Karpas-422 (cell line): ENCODE measurements at places on chromosomes 5 and 9. TPM values are rescaled to one million over a fixed set of nuclear protein-coding genes. Genes with fewer than 3 reads are reported as not detected.

GRCh38 chr5:142902186-142902965 lies 132.2 kb downstream of the ARHGAP26 start:
- no peak for DNase-seq
- no peak overlapping the region for H3K27ac ChIP-seq
- H3K4me1 ChIP-seq: no peaks in the 10 kb centered on the region; the same call in none of the 2 replicates
- H3K4me3 ChIP-seq: no peak overlapping the region
- no peaks in the 10 kb centered on the region for H3K36me3 ChIP-seq

GPR21 gene
- total RNA-seq: 0.54 and 16.8 TPM in 2 replicates

DNA sequence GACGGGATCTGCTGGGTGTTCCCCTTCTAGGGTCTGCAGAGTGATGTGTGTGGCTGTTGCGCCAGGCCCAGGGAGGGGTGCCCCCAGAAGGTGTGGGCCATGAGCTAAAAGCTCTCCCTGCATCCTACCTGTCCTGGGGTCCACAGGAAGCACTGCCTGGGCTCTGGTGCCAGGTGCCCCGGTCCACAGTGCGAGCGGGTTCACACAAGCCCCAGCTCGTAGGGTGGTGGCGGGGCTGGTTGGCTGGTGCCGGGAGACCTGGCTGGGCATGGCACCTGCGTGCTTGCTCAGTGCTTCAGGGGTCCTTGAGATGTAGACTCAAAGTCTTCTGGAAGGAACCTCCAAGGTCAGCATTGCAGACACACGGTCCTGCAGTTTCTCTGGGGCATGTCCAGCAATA lies 25.5 kb downstream of the ASS1 start:
- DNase-seq: no peak
- H3K4me1 ChIP-seq: no peaks in the 10 kb centered on the region
- H3K27me3 ChIP-seq: no peaks in the 10 kb centered on the region
- H3K27ac ChIP-seq: no peak overlapping the region
- no peak overlapping the region for H3K4me3 ChIP-seq

GRCh38 chr9:36501727-36502126 lies 71.0 kb upstream of the MELK start:
- no peaks in the 10 kb centered on the region for H3K27me3 ChIP-seq
- peak; percentile 22 for DNase-seq
- H3K4me1 ChIP-seq: peaks cover 46% of the 10 kb centered on the region
- no peak overlapping the region for H3K4me3 ChIP-seq
- no peaks in the 10 kb centered on the region for H3K36me3 ChIP-seq
- H3K27ac ChIP-seq: peak overlapping the region; percentile 75; the same call in 1 of the 2 replicates

- peaks cover 75% of the 10 kb centered on the region for H3K36me3 ChIP-seq
- H3K4me3 ChIP-seq: 0 out of 2 replicates have a peak overlapping the region, but pooled peaks have one; percentile 0
- DNase-seq: peak; percentile 57
- peak overlapping the region; percentile 75 for H3K27ac ChIP-seq
- peaks cover 66% of the 10 kb centered on the region for H3K4me1 ChIP-seq
These were observed 88.8 kb downstream of the NR3C1 start for GRCh38 chr5:143314659-143315058.

GPRIN1 gene
- total RNA-seq: 1.9 and 4.6 TPM in 2 replicates

CDC42SE2 gene
- 57.4 and 143 TPM in 2 replicates for total RNA-seq

DNA sequence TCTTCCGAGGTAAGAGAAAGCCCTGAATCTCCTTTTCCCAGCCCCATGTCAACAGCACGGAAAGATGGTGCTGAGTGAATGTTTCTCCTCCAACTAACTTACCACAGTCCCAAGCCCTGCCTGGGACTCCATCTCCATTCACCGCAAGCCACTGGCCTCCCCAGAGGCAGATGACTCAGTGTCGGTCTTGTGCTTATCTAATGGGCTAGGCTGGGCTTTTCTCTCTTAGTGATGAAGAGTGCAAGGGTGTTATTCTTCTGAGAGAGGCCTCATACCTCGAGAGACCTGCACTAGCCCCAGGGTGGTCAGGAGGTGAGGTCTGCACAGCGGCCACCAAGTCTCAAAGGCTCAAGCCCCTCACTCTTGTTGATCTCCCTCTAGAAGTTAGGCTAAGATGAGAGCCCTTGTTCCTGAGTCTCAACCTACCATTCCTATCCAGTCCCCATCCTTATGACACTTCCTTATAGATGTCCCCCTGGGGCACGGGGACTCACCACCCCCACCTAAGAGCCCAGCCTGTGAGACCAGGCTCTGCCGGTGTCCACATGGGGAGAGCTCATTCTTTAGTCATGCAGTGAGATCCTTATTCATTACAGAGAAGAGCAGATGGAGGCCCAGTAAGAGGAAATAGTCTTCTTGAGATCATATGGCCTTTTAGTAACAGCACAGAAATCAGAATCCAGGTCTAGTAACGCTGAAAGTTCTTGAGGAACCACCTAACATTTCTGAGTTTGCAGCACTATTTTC lies 127.0 kb downstream of the SAXO1 start:
- no peaks in the 10 kb centered on the region for H3K27me3 ChIP-seq
- H3K4me1 ChIP-seq: peaks cover 9% of the 10 kb centered on the region
- DNase-seq: no peak
- no peaks in the 10 kb centered on the region for H3K36me3 ChIP-seq

- DNase-seq: no peak
- no peaks in the 10 kb centered on the region for H3K4me1 ChIP-seq
- no peaks in the 10 kb centered on the region for H3K27me3 ChIP-seq
- H3K4me3 ChIP-seq: no peak overlapping the region
These were observed 143.5 kb downstream of the CARTPT start for GRCh38 chr5:71862507-71863060.

CBY3 gene
- not detected in 2 replicates for total RNA-seq

TMEM252 gene
- total RNA-seq: not detected in 2 replicates

- H3K4me3 ChIP-seq: no peak overlapping the region
- DNase-seq: no peak
- no peaks in the 10 kb centered on the region for H3K27me3 ChIP-seq
- H3K36me3 ChIP-seq: peaks cover 16% of the 10 kb centered on the region; the same call in 1 of the 2 replicates
- H3K27ac ChIP-seq: no peak overlapping the region
These were observed 136.5 kb downstream of the CDK5RAP2 start for GRCh38 chr9:120443489-120443888.
